ENCODE measurements at places on chromosomes 3 and 15. TPM values are rescaled to one million over a fixed set of nuclear protein-coding genes. Genes with fewer than 3 reads are reported as not detected.
A peak's percentile ranks its signal among the peaks of the same experiment; 100 is the strongest.

MLF1 gene
- 55.1 TPM for polyA plus RNA-seq

HRH1 gene
- 1.5 TPM for polyA plus RNA-seq

UTS2B gene
- 0.79 TPM for polyA plus RNA-seq

DNA sequence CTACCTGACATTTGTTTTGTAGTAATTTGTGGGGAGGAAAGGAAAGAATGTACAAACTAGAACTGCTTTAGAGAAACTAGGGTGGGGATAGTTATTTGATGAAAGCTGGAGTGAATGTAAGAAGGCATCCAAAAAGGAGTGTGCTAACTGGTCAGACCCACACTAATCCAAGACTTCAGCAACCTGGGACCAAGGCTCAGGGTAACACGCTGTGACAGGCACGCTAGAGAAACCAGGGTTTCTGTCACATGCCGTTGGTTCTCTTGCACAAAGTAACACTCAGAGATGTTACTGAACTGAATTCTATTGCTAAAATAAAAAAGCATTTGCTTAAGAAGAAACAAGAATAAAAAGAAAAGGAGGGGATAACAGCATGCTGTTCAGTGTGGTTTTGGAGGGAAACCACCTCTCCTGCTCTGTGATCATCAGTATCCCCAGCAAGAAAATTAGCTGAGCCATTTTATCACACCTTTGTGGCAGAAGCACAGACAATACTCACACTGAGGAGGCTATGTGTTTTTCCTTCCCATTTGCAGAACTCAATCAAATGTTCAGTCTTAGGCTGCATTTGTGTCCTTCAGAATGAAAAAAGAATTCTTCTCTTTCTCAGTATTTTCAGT is 2.8 kb upstream of the CCDC80 start:
- no peak for DNase-seq

GRCh38 chr3:5036858-5037257 is 57.6 kb downstream of the BHLHE40 start:
- DNase-seq: no peak

- DNase-seq: no peak
These were observed 40.8 kb downstream of the SEMA5B start for GRCh38 chr3:122986693-122987179.

GRCh38 chr3:79994397-79994796 is 226.6 kb upstream of the ROBO1 start:
- DNase-seq: no peak

- peak; percentile 39 for DNase-seq
These were observed at the start of gene SPRED1 for GRCh38 chr15:38252481-38253350. TSS of gene SPRED1 (plus strand) at chr15:38252836. CDS start at chr15:38253186, 350 bp downstream.

GRCh38 chr3:178277605-178278004 is 258.6 kb upstream of the KCNMB2 start:
- no peak for DNase-seq

DNA sequence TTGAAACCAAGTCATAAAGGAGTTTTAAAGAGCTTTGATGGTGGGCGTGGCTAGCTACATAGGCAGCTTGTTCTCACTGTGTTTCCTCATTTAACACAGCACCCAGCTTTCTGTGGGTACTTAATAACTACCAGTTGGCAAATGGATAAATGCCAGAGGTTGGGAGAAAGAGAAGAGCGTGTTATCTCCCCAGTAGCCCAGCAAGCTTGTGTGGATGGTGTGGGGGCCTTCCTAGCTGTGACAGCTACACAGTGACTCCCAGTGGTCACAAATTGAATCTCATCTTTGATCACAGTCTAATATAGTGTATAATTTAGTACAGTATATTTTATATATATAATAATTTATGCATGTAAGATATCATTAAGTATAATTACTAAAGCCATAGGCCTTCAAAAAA is 984.1 kb downstream of the EPHA3 start:
- DNase-seq: no peak

DNA sequence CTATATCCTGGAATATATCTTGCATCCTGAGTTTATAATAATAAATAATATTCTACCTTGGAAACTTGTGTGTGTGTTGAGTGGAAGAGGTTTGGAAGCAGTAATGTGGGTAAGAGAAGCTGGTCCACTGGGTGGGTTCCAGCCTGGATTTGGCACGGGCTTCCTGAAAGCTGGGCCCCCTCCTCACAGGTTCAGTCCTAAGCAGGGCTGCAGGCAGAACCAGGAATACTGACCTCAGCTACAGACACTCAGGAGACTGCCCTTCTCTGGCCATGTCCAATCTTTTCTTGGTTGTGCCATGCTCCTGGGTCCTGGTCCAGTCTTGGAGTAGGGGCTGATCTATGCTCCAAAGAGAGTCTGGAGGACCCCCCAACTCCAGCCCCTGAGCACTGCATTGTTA is 4.5 kb downstream of the MYD88 start:
- no peak for DNase-seq

GRCh38 chr3:71061581-71061980 is 521.9 kb downstream of the FOXP1 start:
- DNase-seq: no peak

DNA sequence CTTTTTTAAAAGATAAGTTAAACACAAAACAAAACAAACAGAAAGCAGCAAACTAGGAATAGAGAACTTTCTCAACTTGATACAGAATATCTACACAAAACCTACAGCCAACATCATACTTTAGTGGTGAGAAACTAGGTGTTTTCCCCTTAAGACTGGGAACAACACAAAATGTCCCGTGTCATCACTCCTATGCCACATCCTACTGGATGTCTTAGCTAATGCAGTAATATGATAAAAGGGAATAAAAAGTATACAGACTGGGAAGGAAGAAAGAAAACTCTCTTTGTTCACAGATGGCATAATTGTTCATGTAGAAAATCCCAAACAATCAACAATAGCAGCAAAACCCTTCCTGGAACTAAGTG is 45.9 kb downstream of the TMEM45A start:
- DNase-seq: no peak

- no peak for DNase-seq
These were observed 412.8 kb upstream of the WNT5A start for GRCh38 chr3:55899887-55900286.
